Stimulated activated CD4-positive, alpha-beta T cell treated with anti-CD3 and anti-CD28 coated beads, Interleukin-15, amount 100 ng/mL, for 24 hours (primary cell): ENCODE measurements at places on chromosomes 5 and 9.
A peak's percentile ranks its signal among the peaks of the same experiment; 100 is the strongest.

GRCh38 chr9:128523199-128523925 lies 18.8 kb downstream of the GLE1 start:
- DNase-seq = no peak

DNA sequence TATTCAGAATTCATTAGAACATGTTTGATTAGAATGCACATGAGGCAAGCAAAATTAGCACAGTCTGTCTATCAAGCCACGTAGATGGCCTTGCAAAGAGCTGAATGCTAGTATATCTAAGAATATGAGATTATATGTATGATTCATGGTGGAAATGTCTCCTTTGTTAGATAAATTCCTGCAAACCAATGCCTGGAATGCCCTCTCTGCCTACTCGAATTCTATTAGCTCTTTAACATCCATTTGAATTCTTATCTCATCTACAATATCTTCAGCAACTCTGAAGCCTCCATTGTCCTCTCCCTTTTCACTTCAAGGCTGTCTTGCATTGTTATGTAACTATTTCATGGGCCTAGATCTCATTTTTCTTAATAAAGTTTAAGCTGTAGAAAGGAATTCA lies 205.5 kb downstream of the TMC1 start:
- no peak for DNase-seq

DNA sequence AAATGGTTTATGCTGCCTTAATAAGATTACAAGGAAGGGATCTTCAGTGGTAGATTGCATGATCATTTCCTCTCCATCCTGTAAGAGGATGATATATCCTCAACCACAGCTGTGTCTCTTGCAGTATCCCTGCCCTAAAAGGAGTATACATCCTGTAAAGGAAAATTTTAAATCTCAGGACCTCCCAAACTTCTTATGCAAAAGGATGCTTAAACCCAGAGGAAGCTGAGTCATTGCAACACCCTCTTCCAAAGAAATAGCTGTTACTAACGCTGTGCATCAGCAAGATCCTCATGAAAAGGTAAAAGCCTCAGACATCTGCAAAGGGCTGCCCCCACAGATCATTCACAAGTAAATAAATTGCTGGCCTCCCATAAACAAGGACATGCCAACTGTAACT lies 599.0 kb downstream of the PRELID2 start:
- DNase-seq = no peak

- DNase-seq = no peak
These were observed 4.9 kb downstream of the SLC25A51 start for GRCh38 chr9:37899041-37899440.

DNA sequence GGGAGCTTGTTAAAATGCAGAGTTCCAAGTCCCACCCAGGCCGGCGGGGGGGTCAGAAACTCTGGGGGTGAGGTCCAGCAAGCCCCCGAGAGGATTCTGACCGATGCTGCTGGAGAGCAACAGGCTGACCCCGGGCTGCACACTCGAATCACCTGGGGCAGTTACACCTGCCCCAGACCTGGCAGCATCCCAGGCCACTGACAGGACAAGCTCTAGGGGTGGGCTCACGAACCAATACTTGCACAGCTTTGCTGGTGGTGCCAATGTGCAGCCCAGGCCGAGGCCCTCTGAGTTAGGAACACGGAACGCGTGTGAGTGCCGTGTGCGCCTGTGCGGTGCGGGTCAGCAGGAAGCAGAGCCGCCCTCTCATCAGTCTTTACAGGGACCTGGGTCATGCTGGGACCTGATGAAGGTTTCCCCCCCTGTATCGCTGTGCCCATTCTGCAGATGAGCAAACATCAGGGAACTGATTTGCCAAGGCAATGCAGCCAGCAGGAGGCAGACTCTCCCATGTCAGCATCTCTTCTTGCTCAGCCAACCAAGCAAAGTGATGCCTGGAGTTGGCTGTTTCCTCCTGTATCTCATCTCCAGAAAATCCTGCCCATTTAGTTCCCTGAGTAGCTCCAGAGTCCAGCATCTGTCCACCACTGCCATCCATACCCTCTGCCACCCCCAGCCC lies 16.3 kb downstream of the FAM163B start:
- DNase-seq = peak; percentile 29

- DNase-seq = no peak
These were observed 207.9 kb downstream of the CNTLN start for GRCh38 chr9:17342696-17343095.

GRCh38 chr5:3139499-3139931 lies 388.0 kb upstream of the IRX2 start:
- DNase-seq = no peak

- peak; percentile 49 for DNase-seq
These were observed 1.1 kb downstream of the CD14 start for GRCh38 chr5:140631831-140632365.

GRCh38 chr9:137387114-137387890 lies 35.7 kb downstream of the EXD3 start:
- DNase-seq = peak; percentile 39

- no peak for DNase-seq
These were observed 18.0 kb downstream of the TMEM38B start for GRCh38 chr9:105712297-105712696.

- DNase-seq = no peak
These were observed 106.1 kb downstream of the UBAP2 start for GRCh38 chr9:33942471-33943083.
